ENCODE measurements at places on chromosomes 1 and 21.

DNA sequence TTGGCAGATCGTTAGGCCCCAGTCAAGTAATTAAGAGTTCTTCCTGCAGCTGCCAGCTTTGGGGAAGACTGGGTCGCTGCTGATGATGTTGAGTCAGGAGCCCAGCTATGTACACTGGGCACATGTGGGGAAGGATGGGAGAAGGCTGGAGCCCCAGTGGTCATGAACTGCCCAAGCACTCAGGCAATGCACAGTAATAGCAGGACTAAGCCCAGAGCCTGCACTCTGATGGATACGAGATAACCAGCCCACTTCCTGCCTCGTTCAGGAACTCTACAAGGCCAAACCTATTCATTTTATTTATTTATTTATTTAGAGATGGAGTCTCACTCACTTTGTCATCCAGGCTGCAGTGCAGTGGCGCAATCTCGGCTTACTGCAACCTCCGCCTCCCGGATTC is 81.1 kb upstream of the BTG3 start:
- no peak for DNase-seq

GRCh38 chr1:22710701-22711049 is at the start of gene EPHB2:
TSS of gene EPHB2 (plus strand) at chr1:22710839. CDS start at chr1:22710983, 144 bp downstream.
- no peak for DNase-seq

- no peak for DNase-seq
These were observed 76.7 kb upstream of the CASZ1 start for GRCh38 chr1:10873189-10873588.

DNA sequence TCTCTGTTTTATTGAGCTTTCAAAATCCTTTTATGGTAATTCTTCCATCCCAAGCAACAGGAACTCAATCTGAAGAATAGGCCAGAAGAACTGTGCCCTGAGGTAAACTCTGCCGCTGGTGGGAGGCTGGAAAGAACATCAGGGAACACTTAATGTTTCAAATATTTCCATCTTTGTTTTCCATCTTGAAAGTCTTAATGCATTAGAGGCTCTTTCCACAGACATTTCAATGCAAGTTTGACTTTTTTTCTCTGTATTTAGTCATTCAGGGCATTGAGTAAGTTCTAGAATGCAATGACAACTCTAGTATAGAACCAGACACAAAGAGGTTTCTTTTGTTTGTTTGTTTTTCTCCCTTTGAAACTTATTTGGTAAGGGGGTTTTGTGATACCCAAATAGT is 61.5 kb downstream of the KIAA0040 start:
- no peak for DNase-seq

- no peak for DNase-seq
These were observed 9.3 kb upstream of the CACYBP start for GRCh38 chr1:174990382-174990999.

DNA sequence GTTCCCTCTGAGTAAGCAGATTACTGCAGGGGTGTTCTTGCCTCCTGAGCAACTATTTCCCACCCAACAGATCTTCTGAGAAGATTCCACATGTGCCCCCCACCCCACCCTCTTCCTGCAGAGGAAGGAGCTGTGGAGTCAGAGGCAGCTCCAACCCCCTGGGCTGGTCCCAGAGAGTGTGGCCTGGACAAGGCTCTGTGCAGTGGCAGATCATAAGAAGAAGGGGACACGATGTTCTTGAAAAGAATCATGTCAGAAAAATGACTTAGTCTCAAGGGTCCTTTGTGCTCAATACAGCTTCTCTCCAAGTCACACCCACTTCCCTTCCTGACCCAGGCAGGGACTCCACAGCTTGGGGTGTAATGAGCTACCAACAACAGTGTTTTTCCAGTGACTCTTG is 95.2 kb downstream of the SYF2 start:
- no peak for DNase-seq

- no peak for DNase-seq
These were observed 2.7 kb upstream of the ADAMTS1 start for GRCh38 chr21:26847921-26848320.

DNA sequence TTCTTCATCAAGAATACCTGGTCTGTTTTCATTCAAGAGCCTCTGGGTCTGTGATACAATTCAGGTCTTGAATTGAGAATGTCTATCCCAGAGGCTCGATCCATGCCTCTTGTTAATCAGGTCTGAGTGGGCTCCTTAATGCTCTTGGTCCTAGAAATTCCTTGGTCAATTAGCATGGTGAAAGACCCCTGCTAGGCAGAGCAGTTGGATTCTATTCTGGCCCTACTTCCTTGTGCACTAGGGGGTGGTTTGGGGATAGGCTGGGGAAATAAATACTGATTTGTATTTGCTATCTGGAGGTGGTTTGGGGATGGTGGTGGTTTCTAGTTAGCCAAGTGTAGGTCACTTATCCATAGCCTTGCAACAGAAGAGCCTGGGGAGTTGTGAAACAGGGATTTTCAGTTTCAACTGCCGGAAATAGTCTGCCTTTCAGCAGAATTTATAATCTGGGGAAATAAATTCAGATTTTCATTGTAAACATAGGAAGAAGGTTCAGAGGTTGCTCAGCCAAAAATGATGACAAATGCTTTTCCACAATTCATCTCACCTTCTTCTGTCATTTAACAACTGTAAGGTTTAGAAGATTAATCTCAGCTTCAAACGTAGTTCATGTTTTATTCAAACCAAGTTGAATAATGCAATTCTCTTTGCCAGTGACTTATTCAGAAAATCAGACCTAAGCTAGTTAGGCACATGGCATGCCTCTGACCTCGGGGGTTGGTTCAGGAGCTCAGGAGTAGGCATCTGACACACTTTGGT is 22.2 kb upstream of the SCAF4 start:
- no peak for DNase-seq

DNA sequence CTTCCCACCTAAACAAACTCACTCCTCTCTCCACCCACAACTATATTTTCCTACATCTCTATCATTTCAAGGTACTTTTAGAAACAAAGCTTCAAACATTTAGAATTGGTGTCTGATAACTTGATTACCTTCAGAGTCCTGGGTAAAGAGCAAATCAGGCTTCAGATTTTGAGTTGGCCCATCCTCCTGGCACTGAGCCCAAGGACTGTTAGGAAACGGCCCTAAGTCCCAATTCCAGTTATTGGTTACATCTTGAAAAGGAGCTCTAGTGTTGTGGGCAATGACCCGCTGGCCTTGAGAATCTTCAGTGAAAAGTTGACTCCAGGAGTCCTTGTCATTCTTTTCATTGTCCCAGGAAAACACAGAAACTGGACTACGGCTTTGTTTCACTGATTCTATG is 15.1 kb downstream of the MTFR1L start:
- no peak for DNase-seq

All from stimulated activated CD4-positive, alpha-beta T cell treated with anti-CD3 and anti-CD28 coated beads, Interleukin-1b, Interleukin-23, amount 100 ng/mL, for 1 hour (primary cell).